Ovary (tissue), 10 donors: ENCODE measurements at places on chromosomes 7 and 10. TPM values are rescaled to one million over a fixed set of nuclear protein-coding genes. Genes with fewer than 3 reads are reported as not detected.

Gene EBF3
- total RNA-seq: 0.36 TPM

DNA sequence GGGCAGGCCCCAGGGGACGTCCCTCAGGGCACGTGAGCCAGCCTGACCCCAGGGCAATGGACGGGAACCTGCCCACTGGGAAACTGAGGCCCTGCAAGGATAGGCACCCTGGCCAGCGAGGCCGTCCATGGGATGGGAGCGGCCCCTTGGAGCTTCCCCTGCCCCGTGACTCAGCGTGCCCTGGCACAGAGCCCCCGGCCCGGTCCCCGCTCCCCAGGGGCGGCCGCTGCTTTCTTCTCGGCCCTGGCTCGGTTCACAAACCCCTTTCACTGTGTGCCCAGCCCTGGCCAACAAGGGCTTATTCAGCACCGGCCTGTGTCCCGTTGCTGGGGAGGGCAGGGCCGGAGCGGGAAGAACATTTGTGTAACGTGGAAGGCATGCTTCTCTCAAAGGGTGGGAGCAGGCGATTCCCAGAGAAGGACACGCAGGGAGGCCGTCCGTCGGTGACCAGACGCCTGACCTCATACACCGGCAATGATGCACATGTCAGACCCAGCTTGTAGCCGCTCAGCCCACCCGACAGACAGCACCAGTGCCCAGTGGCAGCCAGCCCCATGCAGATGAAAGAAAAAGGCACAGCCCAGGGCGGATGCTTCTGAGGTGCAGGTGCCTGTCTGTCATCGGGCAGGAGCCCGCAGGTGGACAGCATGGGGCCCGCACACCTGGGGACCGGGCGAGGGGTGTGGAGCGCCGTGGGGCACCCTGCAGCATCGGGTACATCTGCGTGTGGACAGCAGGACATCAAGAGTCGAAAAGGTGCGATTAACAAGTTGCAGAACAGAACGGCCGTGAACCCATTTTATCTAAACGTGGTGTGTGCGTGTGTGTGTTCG lies 94.5 kb downstream of the PDGFA start:
- H3K4me1 ChIP-seq: no peaks in the 10 kb centered on the region
- H3K4me3 ChIP-seq: no peak overlapping the region
- no peaks in the 10 kb centered on the region for H3K27me3 ChIP-seq
- no peaks in the 10 kb centered on the region for H3K36me3 ChIP-seq
- no peak overlapping the region for H3K27ac ChIP-seq

Gene ZNF467
- total RNA-seq: 4.2 TPM

DNA sequence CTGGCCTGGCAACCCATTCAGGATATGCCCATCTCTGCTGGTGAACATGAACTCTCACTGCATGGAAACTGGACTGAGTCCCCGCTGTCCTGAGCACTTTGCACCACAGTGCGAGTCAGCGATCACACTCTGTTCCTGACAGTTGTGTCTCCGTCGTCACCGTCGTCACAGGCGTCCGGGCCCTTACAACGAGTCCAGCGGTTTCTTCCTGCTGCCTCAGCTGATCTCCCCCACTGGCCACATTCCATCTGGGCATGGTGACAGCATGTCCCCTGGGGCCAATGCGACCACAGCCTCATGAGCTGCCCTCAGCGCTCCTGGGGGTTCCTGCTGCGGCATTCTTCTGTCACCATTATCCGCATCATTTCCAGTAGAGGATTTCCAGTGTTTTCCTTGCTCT lies 76.8 kb upstream of the KLF6 start:
- no peak overlapping the region for H3K27ac ChIP-seq
- H3K27me3 ChIP-seq: no peaks in the 10 kb centered on the region
- no peak for DNase-seq
- H3K36me3 ChIP-seq: no peaks in the 10 kb centered on the region
- H3K4me3 ChIP-seq: no peak overlapping the region
- peaks cover 10% of the 10 kb centered on the region for H3K4me1 ChIP-seq

GRCh38 chr10:108905821-108906220 lies 1017.5 kb downstream of the XPNPEP1 start:
- no peak overlapping the region for H3K4me3 ChIP-seq
- H3K36me3 ChIP-seq: no peaks in the 10 kb centered on the region
- H3K4me1 ChIP-seq: peaks cover 12% of the 10 kb centered on the region
- no peak for DNase-seq
- no peak overlapping the region for H3K27ac ChIP-seq

Gene TMEM184A
- 1.6 TPM for total RNA-seq

GRCh38 chr7:156167417-156167807 lies 355.1 kb upstream of the SHH start:
- H3K27ac ChIP-seq: no peak overlapping the region
- no peaks in the 10 kb centered on the region for H3K4me1 ChIP-seq
- H3K27me3 ChIP-seq: no peaks in the 10 kb centered on the region
- DNase-seq: no peak

GRCh38 chr10:98364432-98365102 lies 50.4 kb downstream of the PYROXD2 start:
- H3K27me3 ChIP-seq: no peaks in the 10 kb centered on the region
- H3K36me3 ChIP-seq: no peaks in the 10 kb centered on the region

Gene SORCS3
- not detected for total RNA-seq

Gene TUBAL3
- total RNA-seq: 0.15 TPM

GRCh38 chr10:96511044-96511945 lies 2.4 kb downstream of the TLL2 start:
- no peaks in the 10 kb centered on the region for H3K27me3 ChIP-seq
- H3K27ac ChIP-seq: no peak overlapping the region
- no peaks in the 10 kb centered on the region for H3K36me3 ChIP-seq
- H3K4me3 ChIP-seq: no peak overlapping the region

GRCh38 chr10:510415-510881 lies 179.0 kb downstream of the DIP2C start:
- DNase-seq: peak; percentile 23
- no peak overlapping the region for H3K4me3 ChIP-seq
- peaks cover 4% of the 10 kb centered on the region for H3K4me1 ChIP-seq
- no peaks in the 10 kb centered on the region for H3K36me3 ChIP-seq

DNA sequence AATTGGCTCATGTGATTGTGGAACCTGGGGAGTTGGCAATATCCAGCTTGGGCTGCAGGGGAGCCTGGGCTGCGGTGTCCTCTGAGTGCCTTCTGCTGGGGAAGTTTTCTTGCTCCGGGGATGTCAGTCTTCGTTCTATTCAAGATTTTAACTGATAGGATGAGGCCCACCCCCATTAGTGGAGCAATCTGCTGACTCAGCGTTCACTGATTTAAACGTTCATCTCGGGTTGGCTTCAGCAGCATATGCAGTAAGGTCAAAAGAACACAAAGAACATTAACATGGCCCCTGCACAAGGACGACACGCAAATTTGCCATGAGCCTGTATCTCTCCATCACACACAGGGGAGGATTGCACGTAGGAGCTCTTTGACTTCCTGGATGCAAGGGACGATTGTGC lies 360.6 kb upstream of the ADARB2 start:
- H3K27ac ChIP-seq: no peak overlapping the region
- no peaks in the 10 kb centered on the region for H3K27me3 ChIP-seq
- no peak overlapping the region for H3K4me3 ChIP-seq

Gene NEUROD6
- total RNA-seq: not detected

Gene ACBD7
- total RNA-seq: 1.7 TPM

Gene HOXA2
- 1.1 TPM for total RNA-seq
